ENCODE measurements at places on chromosomes 11 and 22.
A peak's percentile ranks its signal among the peaks of the same experiment; 100 is the strongest.

GRCh38 chr11:8833568-8834315, 77.2 kb upstream of the AKIP1 start:
- DNase-seq, result no peak

DNA sequence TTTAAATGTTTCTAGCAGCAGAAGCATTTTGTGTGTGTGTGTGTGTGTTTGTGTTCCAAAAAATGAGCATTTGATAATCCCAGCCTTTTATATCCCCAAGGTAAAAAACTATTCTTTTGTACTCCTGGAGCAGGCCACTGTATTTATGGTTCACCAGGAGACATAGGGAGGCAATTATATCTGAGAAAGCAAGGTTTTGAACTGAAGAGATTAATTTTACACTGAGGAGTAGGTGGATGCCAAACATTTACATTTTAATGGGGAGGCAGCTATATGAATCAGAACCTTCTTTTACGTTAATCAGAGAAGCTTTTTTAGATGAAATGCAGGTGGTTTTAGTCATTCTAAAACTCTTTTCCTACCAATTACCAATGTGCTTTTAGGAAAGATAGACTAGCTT, 1374.0 kb upstream of the TENM4 start:
- DNase-seq, result no peak

DNA sequence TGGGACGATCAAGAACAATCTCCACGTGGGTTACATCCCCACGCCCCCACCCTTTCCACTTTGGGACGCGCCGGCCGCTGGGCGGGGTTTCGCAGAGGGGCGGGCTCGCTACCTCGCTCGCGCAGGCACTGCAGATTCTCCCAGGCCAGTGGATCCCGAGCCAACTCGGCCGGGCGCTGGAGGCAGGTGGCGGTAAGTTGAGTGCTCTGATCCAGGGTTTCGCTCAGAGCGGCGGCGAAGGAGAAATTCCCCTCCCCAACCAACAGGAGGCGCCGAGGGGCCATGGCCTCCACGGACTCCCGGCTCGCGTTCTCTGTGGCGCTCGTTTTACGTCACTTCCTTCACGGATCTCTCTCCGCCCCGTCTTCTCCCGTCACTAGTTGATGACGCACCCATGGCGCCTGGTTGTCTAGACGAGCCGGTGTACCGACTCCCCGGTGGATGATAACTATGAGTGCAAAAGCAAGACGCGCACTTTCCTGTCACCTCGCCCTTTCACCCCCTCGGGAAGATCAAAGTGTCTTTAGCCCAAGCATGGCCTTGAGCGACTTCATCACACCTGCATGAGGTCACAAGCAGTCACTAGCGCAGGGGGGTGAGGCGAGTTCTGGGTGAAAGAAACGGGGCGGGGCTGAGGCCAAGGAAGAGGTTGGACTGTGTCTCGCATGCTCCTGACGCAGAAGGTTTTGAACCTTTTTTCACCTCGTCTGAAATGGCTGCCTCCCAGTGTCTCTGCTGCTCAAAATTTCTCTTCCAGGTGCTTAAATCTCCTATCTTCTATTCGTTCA, at the start of the genes CFAP68 and FDXACB1:
CFAP68 (plus strand) TSS at position 693 of the 788 bp plus-strand sequence; CDS start at position 713, 20 bp downstream.
FDXACB1 (minus strand) TSS at position 317 of the 788 bp plus-strand sequence; CDS start at position 284, 33 bp downstream.
- DNase-seq, result peak; percentile 87

GRCh38 chr22:48721395-48721669, 1106.3 kb downstream of the BRD1 start:
- DNase-seq, result no peak

DNA sequence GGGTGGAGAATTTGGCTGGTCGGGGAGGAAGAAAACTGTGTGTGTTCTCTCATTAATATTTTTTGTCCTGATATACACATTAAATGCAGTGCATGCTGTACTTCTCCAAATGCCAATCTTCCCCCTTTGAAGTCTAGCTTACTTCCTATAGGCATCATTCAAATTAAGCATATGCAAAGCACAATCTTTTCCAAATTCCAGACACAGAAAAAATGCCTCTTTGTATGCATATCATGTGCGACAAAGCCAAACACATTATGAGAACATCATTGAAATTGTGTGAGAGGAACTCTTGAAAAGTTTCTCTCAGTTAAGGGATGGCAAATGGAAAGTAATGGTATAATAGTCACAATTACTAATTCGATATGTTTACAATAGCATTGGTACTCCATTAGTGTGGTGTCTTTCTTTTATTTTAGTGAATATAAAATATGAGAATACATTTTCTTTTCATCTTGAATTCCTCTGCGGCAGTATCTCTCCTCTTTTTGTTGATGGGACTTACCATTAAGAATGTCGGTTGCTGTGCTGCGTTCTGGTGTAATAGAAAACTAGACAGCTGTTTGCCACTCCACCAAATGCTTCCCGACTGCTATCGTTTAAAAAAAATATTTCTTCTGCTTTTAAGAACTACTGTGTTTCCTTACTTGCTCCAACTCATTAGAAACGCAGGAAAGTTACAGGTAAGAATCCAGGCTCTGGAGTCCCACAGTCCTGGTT, 19.3 kb upstream of the NRIP3 start:
- peak; percentile 42 for DNase-seq

- DNase-seq, result no peak
Measured at GRCh38 chr11:5107285-5107684, 30.9 kb downstream of the OR52A5 start.

DNA sequence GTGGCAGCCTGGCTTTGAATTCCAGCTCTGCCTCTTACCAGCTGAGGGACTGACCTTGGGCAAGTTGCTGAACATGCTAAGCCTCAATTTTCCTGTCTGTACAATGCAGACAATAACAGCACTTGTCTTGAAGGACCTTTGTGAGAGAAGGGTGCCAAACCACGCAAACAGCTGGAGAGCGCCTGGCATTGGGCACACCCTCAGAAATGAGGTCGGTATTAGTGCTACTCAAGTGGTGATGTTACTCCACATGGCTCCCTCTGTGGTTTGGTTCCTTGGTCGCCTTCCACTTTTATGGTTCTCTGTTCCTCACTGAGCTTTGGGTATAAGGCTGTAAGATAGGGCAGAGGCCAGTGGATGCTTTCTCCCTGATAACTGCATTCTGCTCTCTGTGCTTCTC, 8.2 kb downstream of the UBASH3B start:
- DNase-seq, result no peak

DNA sequence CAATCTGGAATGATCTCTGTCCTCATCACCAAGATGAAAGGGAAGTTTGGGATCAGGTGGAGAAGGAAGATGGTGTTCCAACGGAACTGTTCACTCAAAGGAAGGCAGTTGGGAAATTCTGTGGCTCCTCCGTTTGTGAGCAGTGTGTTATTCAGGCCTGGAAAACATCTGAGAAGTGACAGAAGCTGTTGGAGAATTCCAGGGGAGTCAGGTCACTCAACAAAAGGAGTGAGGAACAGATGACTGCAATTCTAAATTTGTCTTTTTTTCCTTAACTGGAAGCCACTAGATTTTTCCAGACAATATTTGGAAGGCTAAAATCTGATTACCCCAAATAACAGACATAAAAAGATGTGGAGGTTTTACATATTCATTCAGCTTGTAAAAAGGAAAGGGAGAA, 107.8 kb downstream of the CD44 start:
- DNase-seq, result no peak

- no peak for DNase-seq
Measured at GRCh38 chr11:8100158-8100557, 19.1 kb downstream of the TUB start.

DNA sequence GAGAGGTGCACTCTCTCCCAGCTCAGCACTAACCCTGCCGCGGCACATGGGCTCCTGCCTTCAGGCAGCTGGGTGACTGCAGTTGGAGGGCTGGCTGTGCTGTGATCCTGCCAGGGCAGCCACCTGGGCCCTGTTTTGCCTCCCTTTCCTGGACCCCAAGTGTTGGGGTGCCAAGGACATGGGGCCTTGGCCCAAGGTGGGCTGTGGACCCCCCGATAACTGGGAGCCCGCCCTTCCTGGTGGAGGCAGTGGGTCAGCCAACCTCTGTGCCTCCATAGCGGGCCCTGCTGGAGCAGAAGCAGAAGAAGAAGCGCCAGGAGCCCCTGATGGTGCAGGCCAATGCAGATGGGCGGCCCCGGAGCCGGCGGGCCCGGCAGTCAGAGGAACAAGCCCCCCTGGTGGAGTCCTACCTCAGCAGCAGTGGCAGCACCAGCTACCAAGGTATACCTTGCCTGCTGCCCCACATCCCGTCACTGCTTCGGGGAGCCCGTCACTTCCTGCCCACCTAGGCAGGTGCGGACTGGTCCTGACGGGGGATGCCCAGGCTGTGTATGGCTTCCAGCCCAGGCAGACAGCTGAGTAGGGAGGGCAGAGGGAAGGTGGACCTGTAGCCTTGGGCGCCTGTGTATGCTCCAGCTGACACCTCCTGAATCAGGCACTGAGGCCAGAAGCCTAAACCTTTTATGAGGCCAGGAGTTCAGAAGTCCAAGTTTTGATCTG, 8.9 kb downstream of the TUB start:
- DNase-seq, result no peak

GRCh38 chr11:16286095-16286494, 70.3 kb downstream of the SOX6 start:
- no peak for DNase-seq

- DNase-seq, result no peak
Measured at GRCh38 chr11:65403607-65404121, 17.2 kb downstream of the FRMD8 start.

DNA sequence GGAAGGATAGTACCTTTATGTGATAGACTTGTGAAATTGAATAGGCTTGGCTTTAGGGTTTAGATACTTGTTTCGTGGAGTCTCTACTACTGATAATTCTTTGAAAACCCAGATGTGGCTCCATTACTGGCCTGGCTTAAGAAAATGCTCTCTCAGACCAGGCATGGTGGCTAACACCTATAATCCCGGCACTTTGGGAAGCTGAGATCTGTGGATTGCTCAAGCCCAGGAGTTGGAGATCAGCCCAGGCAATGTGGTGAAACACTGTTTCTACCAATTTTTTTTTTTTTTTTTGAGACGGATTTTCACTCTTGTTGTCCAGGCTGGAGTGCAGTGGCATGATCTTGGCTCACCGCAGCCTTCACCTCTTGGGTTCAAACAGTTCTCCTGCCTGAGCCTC, 40.9 kb downstream of the ATG13 start:
- no peak for DNase-seq

GRCh38 chr22:22789233-22789921, 98.2 kb upstream of the IGLL5 start:
- DNase-seq, result no peak

GRCh38 chr11:116703421-116703820, 69.4 kb downstream of the BUD13 start:
- DNase-seq, result no peak

DNA sequence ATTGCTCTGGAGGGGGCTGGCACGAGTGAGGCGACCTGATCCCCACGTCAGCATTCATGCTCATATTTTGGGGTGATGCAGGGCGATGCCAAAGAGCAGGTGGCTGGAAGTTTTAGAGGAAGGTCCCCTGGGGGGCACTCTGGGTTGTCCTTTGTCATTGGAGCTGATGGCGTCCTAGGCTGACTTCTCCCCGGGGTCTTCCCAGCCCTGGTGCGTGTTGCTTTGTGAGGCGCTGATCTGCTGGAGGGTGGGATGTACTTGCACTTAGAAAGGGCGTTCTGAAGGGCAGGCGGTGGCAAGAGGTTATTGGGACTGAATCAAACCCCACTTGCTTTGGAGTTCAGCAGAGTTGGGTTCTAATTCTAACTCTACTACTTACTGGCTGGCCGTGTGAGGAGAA, 313.3 kb downstream of the NTM start:
- no peak for DNase-seq

- DNase-seq, result no peak
Measured at GRCh38 chr11:2450321-2451041, 5.7 kb downstream of the KCNQ1 start.

GRCh38 chr11:62850911-62851806, 11.8 kb upstream of the WDR74 start:
- no peak for DNase-seq

- no peak for DNase-seq
Measured at GRCh38 chr11:83092488-83093384, 21.0 kb upstream of the RAB30 start.

- DNase-seq, result no peak
Measured at GRCh38 chr22:26921726-26922125, 264.3 kb downstream of the MIAT start.

DNA sequence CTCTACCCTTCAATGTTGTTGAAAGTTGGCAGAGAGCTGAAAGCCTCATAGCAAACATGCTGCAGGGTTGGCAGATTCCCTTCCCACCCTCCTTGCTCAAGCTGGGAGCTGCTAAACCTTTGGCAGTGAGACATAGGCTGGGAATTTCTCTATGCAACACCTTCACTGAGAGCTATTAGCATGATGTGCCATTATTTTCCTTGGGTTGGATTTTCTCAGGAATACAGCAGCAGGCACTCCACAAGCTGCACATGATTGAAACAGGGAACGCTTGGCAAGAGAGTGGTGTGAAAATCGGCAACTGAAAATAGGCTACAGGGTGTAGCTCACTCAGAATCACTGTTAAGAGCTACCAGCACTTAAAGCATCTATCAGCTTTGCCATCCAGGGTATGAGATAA, 9.6 kb upstream of the ALKBH3 start:
- DNase-seq, result no peak

GRCh38 chr11:66866511-66866986, 9.7 kb downstream of the LRFN4 start:
- DNase-seq, result no peak

GRCh38 chr22:46815132-46815531, 52.7 kb downstream of the TBC1D22A start:
- no peak for DNase-seq

DNA sequence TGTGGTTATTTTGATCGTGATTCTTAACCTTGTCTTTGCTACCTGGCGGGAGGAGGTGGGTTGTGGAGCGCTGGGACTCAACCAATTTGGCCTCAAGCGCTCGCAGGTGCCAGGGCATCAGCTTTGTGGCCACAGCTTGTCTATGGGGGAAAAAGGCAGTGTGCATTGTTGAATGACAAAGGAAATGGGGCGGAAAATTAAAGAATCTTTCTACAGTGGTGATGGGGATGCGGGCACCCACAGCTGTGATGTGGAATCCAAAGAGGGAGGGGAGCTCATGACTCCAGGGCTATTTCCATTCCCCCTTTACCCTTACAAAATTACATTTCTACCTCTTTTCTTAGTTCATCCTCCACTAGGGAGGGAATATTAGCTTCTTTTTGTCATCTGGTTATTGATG, 1.1 kb downstream of the SLC6A5 start:
- DNase-seq, result no peak
